ENCODE measurements at places on chromosomes 5 and 9. TPM values are rescaled to one million over a fixed set of nuclear protein-coding genes. Genes with fewer than 3 reads are reported as not detected.
A peak's percentile ranks its signal among the peaks of the same experiment; 100 is the strongest.

GRCh38 chr9:95382433-95382832 is 64.9 kb upstream of the FANCC start:
- H3K36me3 ChIP-seq, result no peaks in the 10 kb centered on the region
- no peak overlapping the region for H3K27ac ChIP-seq
- DNase-seq, result no peak
- H3K27me3 ChIP-seq, result no peaks in the 10 kb centered on the region
- no peaks in the 10 kb centered on the region for H3K4me1 ChIP-seq
- no peak overlapping the region for H3K4me3 ChIP-seq

DNA sequence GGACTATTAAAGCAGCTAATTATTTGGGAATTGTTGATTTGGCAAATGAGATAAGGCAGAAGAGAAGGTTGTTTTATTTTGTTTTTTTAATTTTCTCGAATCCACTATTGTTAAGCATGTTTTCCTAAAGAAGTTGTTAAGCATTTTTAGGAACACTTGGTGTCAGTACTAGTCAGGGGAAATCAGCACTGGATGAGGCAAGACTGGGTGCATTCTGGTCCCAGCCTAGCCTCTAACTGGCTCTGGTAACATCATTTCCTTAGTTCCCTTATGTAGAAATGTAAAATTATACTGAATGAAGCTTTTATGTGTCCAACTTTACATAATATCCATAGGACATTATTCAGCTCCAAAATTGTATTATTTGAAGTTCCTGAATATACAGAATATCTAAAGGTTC is 196.1 kb downstream of the PCSK5 start:
- no peak for DNase-seq
- no peaks in the 10 kb centered on the region for H3K27me3 ChIP-seq
- H3K27ac ChIP-seq, result no peak overlapping the region
- H3K4me1 ChIP-seq, result peaks cover 7% of the 10 kb centered on the region
- H3K4me3 ChIP-seq, result no peak overlapping the region
- H3K36me3 ChIP-seq, result no peaks in the 10 kb centered on the region

CDH10 gene
- 0.33 TPM for total RNA-seq

ENTPD2 gene
- total RNA-seq, result 2.2 TPM

PLCXD3 gene
- 1.8 TPM for total RNA-seq

DNA sequence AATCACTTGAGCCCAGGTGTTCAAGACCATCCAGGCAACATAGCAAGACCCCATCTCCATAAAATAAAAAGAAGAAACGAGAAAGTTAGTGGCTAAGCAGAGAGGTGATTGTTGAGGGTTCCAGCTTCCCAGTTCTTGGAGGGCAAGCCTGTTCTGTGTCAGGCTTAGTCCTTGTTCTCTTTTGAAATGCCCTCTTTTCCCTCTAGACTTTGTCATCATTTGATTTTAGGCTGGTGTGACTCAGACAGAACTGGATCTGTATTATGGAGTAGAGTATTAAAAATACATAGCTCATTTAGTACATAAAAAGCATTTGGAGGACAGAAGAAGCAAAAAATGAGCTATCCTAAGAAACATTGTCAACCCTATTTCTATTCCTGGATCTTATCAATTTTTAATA is 159.4 kb downstream of the CD180 start:
- no peak for DNase-seq
- no peak overlapping the region for H3K4me3 ChIP-seq

DNA sequence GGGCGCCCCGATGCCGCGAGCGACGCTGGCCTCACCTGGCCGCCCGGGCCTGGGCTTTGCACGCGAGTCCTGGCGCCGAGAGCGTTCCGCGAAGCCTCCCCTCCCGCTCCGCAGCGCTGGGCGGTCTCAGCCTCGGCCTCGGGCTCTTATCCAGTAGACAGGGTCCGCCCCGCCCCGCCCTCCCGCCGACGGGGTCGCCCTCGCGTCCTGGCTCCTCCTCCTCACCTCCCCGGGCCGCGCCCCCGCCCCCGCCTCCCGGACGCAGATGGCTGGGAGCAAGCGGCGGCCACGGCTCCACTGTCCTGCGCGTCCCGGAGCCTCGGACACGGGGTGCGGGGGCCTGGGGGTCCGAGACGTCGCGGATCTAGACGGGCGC is at the start of gene SLC6A3:
Gene SLC6A3 (minus strand): TSS at position 128 of the 376 bp plus-strand sequence. CDS start 2,243 bp downstream, outside the sequence.
- peaks cover 20% of the 10 kb centered on the region for H3K4me1 ChIP-seq
- H3K27ac ChIP-seq, result no peak within 1 kb of the TSS
- no peak for DNase-seq
- peaks cover 36% of the 10 kb centered on the region for H3K27me3 ChIP-seq

- DNase-seq, result no peak
- no peaks in the 10 kb centered on the region for H3K27me3 ChIP-seq
- no peak overlapping the region for H3K4me3 ChIP-seq
- peaks cover 14% of the 10 kb centered on the region for H3K36me3 ChIP-seq
Observed at GRCh38 chr9:134057307-134057657, 10.5 kb downstream of the BRD3 start.

- H3K36me3 ChIP-seq, result no peaks in the 10 kb centered on the region
- no peak for DNase-seq
- no peaks in the 10 kb centered on the region for H3K27me3 ChIP-seq
- H3K4me1 ChIP-seq, result peaks cover 36% of the 10 kb centered on the region
Observed at GRCh38 chr5:146825033-146825432, 53.5 kb downstream of the PPP2R2B start.

DNA sequence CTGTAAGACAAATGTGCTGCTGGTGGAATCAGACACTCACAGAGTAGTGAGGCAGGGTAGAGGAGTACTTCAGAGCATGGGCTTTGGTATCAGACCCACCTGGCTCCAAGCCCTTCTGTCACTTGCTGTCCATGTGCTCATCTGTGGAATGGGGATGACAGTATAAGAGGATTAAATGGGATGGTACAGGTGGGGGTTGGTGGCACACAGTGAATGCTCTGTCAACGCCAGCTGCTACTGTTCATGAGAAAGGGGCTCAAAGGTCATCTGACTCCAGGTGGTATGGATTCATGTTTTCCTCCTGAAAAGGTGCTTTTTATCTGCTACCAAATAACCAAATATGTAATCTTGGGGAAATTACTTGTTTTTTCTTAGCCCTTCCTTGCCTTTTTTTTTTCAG is 23.0 kb upstream of the PPARGC1B start:
- DNase-seq, result no peak
- no peaks in the 10 kb centered on the region for H3K36me3 ChIP-seq
- no peak overlapping the region for H3K27ac ChIP-seq
- H3K4me1 ChIP-seq, result no peaks in the 10 kb centered on the region

DNA sequence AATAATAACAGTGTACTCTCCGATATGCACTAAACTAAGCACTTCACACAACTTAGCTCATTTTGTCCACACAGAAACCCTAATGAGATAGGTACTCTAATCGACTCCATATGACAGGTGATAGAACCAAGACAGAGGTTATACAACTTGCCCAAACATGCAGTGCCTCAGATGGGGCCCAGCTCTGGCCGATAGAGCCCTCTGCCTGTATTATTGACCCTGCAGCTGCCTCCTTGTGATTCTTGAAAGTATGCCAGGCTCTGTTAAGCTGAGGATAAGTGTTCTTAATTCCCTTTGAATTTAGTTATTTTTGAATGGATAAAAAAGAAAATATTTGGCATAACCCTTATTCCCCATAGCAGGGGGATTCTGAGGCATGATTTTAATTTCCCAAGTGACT is 78.5 kb downstream of the HMHB1 start:
- H3K4me1 ChIP-seq, result peaks cover 42% of the 10 kb centered on the region
- H3K4me3 ChIP-seq, result no peak overlapping the region
- H3K27me3 ChIP-seq, result no peaks in the 10 kb centered on the region
- no peaks in the 10 kb centered on the region for H3K36me3 ChIP-seq
- DNase-seq, result no peak
- no peak overlapping the region for H3K27ac ChIP-seq

GRCh38 chr5:42719034-42719433 is 37.6 kb upstream of the CCDC152 start:
- H3K27ac ChIP-seq, result no peak overlapping the region
- no peak for DNase-seq
- no peak overlapping the region for H3K4me3 ChIP-seq
- no peaks in the 10 kb centered on the region for H3K36me3 ChIP-seq
- H3K4me1 ChIP-seq, result no peaks in the 10 kb centered on the region

GRCh38 chr5:77841616-77842015 is 65.5 kb upstream of the TBCA start:
- no peak overlapping the region for H3K27ac ChIP-seq
- peaks cover 14% of the 10 kb centered on the region for H3K4me1 ChIP-seq
- H3K27me3 ChIP-seq, result no peaks in the 10 kb centered on the region
- no peaks in the 10 kb centered on the region for H3K36me3 ChIP-seq
- DNase-seq, result no peak

- no peak overlapping the region for H3K27ac ChIP-seq
- H3K27me3 ChIP-seq, result no peaks in the 10 kb centered on the region
- H3K4me1 ChIP-seq, result no peaks in the 10 kb centered on the region
- no peaks in the 10 kb centered on the region for H3K36me3 ChIP-seq
- DNase-seq, result no peak
- no peak overlapping the region for H3K4me3 ChIP-seq
Observed at GRCh38 chr5:56050551-56051255, 55.9 kb upstream of the IL6ST start.

GRCh38 chr9:127815512-127816361 is 13.1 kb downstream of the FPGS start:
- H3K27ac ChIP-seq, result no peak overlapping the region
- H3K27me3 ChIP-seq, result no peaks in the 10 kb centered on the region
- no peak for DNase-seq
- H3K4me1 ChIP-seq, result no peaks in the 10 kb centered on the region
- no peak overlapping the region for H3K4me3 ChIP-seq
- H3K36me3 ChIP-seq, result peaks cover 39% of the 10 kb centered on the region

DNA sequence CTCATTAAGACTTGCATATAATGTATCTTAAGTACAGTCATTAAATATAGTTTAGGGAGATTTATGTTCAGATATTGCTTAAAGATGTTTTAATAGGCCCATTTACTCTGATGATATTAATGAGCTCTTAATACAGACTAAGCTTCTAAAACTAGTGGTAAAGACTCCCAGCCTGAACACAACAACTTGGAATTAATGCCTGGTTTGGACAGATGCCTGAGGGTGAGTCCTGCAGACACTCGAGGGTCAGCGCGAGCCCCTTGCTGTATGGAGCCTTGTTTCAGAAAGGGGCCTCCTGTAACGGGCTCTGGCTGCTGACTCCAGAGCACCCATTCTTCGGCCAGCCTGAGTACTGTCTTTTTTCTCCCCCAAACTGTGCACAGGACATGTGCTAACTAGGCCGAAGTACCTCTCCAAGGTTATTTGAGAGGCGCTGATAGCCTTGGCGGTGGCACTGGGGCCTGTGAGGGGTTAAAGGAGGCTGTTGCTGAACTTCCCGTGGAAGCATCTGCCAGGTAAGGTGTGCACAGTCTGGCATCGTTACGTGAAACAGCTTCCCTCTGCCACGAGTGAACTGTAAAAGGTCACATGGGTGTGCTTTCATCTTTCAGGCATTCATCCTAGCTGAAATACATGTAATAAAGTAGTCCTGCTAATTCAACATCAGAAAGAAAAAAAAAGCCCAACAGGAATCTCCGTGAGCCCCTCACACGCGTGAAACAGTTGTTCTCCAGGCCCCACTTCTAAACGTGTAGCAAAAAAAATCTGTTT is 113.4 kb downstream of the MVB12B start:
- no peaks in the 10 kb centered on the region for H3K36me3 ChIP-seq
- no peaks in the 10 kb centered on the region for H3K27me3 ChIP-seq
- no peak overlapping the region for H3K4me3 ChIP-seq
- peak; percentile 19 for DNase-seq
- H3K27ac ChIP-seq, result no peak overlapping the region
- no peaks in the 10 kb centered on the region for H3K4me1 ChIP-seq

GRCh38 chr9:21527579-21527978 is 45.5 kb upstream of the IFNE start:
- no peak for DNase-seq
- H3K27me3 ChIP-seq, result no peaks in the 10 kb centered on the region

DNA sequence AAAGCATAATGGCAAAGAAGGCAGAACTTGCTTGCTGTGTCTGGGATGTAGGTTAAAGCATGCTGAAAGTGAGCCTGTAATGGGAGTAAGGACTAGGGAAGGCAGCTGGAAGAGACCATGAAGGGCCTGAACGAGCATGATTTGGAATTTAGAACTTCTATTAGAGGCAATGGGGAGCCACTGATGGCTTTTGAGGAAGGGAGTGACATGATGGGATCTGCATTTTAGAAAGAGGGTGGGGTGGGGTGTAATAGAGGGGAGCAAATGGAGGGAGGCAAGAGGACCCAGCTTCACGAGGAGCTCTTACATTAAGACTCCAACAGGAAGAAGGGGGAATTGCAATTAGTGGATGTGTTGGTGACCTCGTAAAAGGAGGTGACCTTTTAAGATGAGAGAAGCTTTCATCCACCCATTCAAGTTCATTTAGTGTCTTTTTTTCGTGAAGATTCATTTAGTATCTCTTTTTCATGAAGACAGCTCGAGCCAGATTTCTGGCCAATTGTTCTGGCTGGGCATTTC is 13.6 kb upstream of the GABRP start:
- no peaks in the 10 kb centered on the region for H3K27me3 ChIP-seq
- no peak for DNase-seq
- no peak overlapping the region for H3K27ac ChIP-seq
- no peak overlapping the region for H3K4me3 ChIP-seq

- H3K4me1 ChIP-seq, result no peaks in the 10 kb centered on the region
- no peaks in the 10 kb centered on the region for H3K36me3 ChIP-seq
- no peak overlapping the region for H3K4me3 ChIP-seq
- H3K27me3 ChIP-seq, result no peaks in the 10 kb centered on the region
- no peak for DNase-seq
Observed at GRCh38 chr9:135661816-135662560, 1.1 kb upstream of the LCN9 start.

DNA sequence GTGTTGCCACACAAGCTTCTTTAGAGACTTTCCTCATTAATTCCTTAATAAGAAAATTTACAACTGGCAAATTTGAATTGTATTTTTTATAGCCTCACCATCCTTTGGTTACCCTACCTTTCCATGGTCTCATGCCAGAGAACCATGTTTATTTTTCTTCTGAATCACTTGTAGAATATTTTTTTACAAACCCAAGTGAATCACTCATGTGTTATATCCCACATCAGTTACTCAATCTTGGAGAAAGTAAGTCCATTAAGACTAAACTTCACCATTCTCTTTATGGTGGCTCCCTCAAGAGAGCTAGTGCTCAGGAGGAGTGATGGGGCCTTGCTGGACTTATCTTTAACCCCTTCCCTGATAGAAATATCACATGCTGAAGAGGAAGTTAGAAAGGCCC is 128.9 kb downstream of the SUSD1 start:
- no peaks in the 10 kb centered on the region for H3K36me3 ChIP-seq
- peaks cover 30% of the 10 kb centered on the region for H3K4me1 ChIP-seq
- no peak for DNase-seq
- H3K4me3 ChIP-seq, result no peak overlapping the region
- H3K27ac ChIP-seq, result no peak overlapping the region
- H3K27me3 ChIP-seq, result no peaks in the 10 kb centered on the region

DNA sequence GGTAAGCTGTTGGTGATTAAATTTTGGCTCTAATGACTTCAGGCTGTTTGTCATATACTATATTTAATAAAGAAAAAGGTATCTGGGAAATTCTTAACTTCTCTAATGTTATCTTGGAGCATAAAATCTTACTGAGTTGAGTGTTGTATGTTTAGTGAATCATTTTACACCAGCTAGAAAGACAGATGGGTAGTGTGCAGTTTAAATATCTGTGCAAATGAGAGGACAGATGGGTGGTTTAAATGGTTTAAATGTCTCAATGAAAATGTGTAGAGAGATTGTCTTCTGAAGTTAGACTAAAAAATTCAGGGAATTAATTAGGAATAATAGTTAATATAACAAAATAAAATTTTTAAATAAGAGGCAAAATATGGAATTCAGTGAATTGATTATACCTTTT is 114.5 kb downstream of the FER start:
- no peak for DNase-seq
- no peak overlapping the region for H3K4me3 ChIP-seq
- no peaks in the 10 kb centered on the region for H3K36me3 ChIP-seq
- no peak overlapping the region for H3K27ac ChIP-seq
- no peaks in the 10 kb centered on the region for H3K4me1 ChIP-seq
